ENCODE measurements at places on chromosomes 1 and 21. TPM values are rescaled to one million over a fixed set of nuclear protein-coding genes. Genes with fewer than 3 reads are reported as not detected.

DNA sequence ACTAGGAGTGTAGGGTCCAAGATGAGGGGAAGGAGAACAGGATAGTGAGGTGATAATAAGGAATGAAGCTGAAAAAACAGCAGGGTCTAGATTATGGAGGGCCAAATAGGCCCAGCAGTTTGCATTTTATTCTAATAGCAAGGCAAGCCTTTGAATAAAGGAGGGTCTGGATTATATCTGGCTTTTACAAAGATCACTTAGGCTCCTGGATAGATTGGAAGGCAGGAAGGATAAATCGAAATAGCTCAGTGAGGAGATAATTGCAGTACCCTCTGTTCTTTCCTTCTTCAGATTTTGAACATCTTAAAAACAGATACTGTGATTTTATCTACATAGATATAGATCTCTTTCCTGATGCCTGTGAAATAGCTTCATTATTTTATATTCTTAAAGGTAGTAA lies 53.8 kb upstream of the PTGFR start:
- no peak overlapping the region for H3K4me3 ChIP-seq
- H3K27me3 ChIP-seq = no peaks in the 10 kb centered on the region
- DNase-seq = no peak
- H3K36me3 ChIP-seq = no peaks in the 10 kb centered on the region

GRCh38 chr1:202291001-202291400 lies 50.7 kb downstream of the UBE2T start:
- H3K27me3 ChIP-seq = no peaks in the 10 kb centered on the region
- DNase-seq = no peak
- no peak overlapping the region for H3K27ac ChIP-seq
- H3K4me3 ChIP-seq = no peak overlapping the region
- peaks cover 22% of the 10 kb centered on the region for H3K4me1 ChIP-seq

- no peaks in the 10 kb centered on the region for H3K27me3 ChIP-seq
- peaks cover 29% of the 10 kb centered on the region for H3K4me1 ChIP-seq
- DNase-seq = peak; percentile 88
- H3K27ac ChIP-seq = peak overlapping the region; percentile 20
- no peaks in the 10 kb centered on the region for H3K36me3 ChIP-seq
Measured at GRCh38 chr1:109975718-109976117, 8.8 kb upstream of the AHCYL1 start.

The PRAMEF27 gene
- not detected for total RNA-seq

DNA sequence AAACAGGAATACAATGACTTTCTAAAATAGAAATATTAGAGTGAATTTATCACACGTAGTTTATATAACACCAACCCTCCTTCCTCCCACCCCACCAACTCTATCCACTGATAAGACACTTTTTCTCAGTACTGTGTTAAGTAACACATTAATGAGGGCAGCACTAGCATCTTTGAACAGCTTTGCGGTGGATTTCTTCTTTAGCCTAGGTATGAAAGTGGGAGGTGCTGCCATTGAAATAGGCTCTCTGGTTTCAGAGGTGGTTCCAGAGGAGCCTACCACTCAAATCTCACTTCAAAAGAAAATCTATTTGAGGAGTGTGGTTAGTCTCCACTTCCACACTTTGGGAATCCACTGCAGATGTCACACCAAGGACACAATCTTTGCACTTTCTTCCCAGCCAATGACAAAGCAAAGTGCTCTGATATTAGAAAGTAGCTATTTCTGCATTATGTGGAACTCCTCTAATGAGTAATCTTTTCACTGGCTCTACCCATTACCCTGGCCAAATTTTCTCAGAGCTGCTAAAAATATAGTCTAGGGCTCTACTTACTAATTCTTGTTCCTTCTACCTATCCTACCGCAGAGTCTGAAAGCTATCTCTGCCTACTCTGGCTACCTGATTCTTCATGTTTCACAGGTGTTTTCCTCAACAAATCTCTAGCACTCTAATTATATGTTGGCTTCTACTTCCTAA lies 1667.8 kb downstream of the MRPL39 start:
- no peak overlapping the region for H3K27ac ChIP-seq
- H3K4me3 ChIP-seq = no peak overlapping the region
- no peaks in the 10 kb centered on the region for H3K4me1 ChIP-seq
- H3K27me3 ChIP-seq = no peaks in the 10 kb centered on the region
- peak; percentile 39 for DNase-seq
- H3K36me3 ChIP-seq = no peaks in the 10 kb centered on the region

The SYCP1 gene
- not detected for total RNA-seq

The SPRR2B gene
- not detected for total RNA-seq

- H3K27ac ChIP-seq = no peak overlapping the region
- H3K4me1 ChIP-seq = no peaks in the 10 kb centered on the region
- peaks cover 29% of the 10 kb centered on the region for H3K27me3 ChIP-seq
- H3K36me3 ChIP-seq = no peaks in the 10 kb centered on the region
Measured at GRCh38 chr1:31521761-31522555, 54.4 kb upstream of the TINAGL1 start.

- peak; percentile 78 for DNase-seq
- peak overlapping the region; percentile 96 for H3K4me3 ChIP-seq
- H3K27me3 ChIP-seq = peaks cover 5% of the 10 kb centered on the region
- H3K4me1 ChIP-seq = peaks cover 9% of the 10 kb centered on the region
Measured at GRCh38 chr1:26169198-26169554, 413 bp upstream of the C1orf232 start.

DNA sequence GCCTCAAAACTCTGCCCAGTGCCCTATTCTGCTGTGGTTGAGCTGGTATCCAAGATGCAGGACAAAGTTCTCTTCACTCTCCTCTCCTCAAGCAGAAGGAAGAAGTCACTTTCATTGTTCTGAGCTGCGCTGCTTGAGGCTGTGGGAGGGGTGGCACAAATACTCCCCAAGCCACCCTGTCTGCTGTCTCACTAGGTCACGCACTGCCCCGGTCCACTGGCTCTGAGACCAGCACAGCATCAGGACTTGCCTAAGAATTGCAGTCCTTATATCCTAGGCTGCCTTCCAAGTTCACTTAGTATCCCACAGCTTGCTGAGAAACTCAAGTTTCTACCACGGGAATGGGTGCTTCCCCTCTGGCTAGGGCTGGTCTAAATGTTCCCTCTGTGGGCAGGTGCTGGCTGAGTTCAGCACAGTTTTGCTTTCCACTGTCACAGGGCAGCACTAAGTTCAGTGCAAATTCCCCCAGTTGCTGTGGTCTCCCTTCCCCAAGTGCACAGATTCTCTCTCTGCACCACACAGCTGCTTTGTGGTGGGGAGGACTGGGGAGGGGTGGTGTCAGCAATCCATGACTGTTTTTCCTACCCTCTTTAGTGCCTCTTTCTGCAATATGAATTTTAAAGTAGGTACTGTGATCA lies 32.4 kb downstream of the SLC9C2 start:
- DNase-seq = no peak
- H3K27ac ChIP-seq = no peak overlapping the region
- H3K4me1 ChIP-seq = no peaks in the 10 kb centered on the region
- no peaks in the 10 kb centered on the region for H3K27me3 ChIP-seq
- H3K36me3 ChIP-seq = no peaks in the 10 kb centered on the region

The IL20 gene
- total RNA-seq = not detected

The GBP6 gene
- not detected for total RNA-seq

GRCh38 chr1:163774978-163775620 lies 453.3 kb downstream of the NUF2 start:
- no peaks in the 10 kb centered on the region for H3K27me3 ChIP-seq
- no peaks in the 10 kb centered on the region for H3K4me1 ChIP-seq
- H3K36me3 ChIP-seq = no peaks in the 10 kb centered on the region
- H3K4me3 ChIP-seq = no peak overlapping the region
- DNase-seq = no peak

GRCh38 chr1:195876792-195877191 lies 731.4 kb downstream of the KCNT2 start:
- no peak overlapping the region for H3K4me3 ChIP-seq
- DNase-seq = no peak
- H3K27ac ChIP-seq = no peak overlapping the region
- no peaks in the 10 kb centered on the region for H3K4me1 ChIP-seq

- no peaks in the 10 kb centered on the region for H3K4me1 ChIP-seq
- H3K4me3 ChIP-seq = no peak overlapping the region
- no peaks in the 10 kb centered on the region for H3K27me3 ChIP-seq
- H3K36me3 ChIP-seq = peaks cover 62% of the 10 kb centered on the region
- no peak overlapping the region for H3K27ac ChIP-seq
Measured at GRCh38 chr1:118911571-118911970, 76.6 kb downstream of the TBX15 start.

DNA sequence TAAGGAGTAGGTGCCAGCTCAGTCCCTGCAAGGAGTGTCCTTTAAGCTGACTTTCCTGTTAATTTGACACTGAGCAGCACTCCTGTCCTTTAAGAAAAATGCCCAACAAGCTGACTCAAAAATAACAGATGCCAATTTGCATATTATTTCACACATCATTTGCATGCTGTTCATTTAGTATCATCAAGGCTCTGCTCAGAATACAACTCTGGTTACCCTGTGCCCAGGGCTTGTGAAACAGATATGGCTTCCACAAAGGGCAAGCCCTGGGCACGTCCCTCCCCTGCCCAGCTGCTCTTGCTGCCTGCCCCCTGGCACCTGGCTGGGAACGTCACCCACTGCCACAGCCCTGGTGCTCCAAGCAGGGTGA lies 10.3 kb downstream of the KCNN3 start:
- no peak overlapping the region for H3K4me3 ChIP-seq
- H3K4me1 ChIP-seq = peaks cover 4% of the 10 kb centered on the region
- H3K27me3 ChIP-seq = no peaks in the 10 kb centered on the region
- no peaks in the 10 kb centered on the region for H3K36me3 ChIP-seq
- H3K27ac ChIP-seq = no peak overlapping the region

DNA sequence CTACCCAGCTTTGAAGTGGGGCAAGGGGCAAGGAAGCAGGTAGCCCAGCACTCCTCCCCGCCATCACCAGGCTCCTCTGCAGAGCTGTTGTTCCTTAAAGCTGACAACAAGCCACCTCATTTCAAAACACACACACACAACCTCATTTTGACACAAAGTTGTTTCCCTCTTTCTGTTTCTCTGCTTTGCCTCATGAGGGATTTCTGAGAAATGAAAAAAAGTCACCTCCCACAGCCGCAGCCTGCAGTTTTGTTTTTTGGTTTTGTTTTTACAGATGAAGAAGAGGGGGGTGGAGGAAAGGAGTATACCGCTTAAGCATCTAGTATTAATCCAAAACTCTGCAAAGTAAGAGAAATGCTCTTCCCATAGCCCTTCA lies 12.1 kb downstream of the MCL1 start:
- peak; percentile 66 for DNase-seq
- H3K4me1 ChIP-seq = peaks cover 74% of the 10 kb centered on the region
- H3K27me3 ChIP-seq = no peaks in the 10 kb centered on the region
- H3K27ac ChIP-seq = peak overlapping the region; percentile 93
- H3K4me3 ChIP-seq = peak overlapping the region; percentile 55
- H3K36me3 ChIP-seq = peaks cover 8% of the 10 kb centered on the region

The CFAP74 gene
- total RNA-seq = not detected

GRCh38 chr21:42609811-42610210 lies 43.6 kb upstream of the PDE9A start:
- no peak overlapping the region for H3K4me3 ChIP-seq
- H3K27ac ChIP-seq = no peak overlapping the region
- H3K27me3 ChIP-seq = no peaks in the 10 kb centered on the region
- DNase-seq = no peak
- no peaks in the 10 kb centered on the region for H3K36me3 ChIP-seq

DNA sequence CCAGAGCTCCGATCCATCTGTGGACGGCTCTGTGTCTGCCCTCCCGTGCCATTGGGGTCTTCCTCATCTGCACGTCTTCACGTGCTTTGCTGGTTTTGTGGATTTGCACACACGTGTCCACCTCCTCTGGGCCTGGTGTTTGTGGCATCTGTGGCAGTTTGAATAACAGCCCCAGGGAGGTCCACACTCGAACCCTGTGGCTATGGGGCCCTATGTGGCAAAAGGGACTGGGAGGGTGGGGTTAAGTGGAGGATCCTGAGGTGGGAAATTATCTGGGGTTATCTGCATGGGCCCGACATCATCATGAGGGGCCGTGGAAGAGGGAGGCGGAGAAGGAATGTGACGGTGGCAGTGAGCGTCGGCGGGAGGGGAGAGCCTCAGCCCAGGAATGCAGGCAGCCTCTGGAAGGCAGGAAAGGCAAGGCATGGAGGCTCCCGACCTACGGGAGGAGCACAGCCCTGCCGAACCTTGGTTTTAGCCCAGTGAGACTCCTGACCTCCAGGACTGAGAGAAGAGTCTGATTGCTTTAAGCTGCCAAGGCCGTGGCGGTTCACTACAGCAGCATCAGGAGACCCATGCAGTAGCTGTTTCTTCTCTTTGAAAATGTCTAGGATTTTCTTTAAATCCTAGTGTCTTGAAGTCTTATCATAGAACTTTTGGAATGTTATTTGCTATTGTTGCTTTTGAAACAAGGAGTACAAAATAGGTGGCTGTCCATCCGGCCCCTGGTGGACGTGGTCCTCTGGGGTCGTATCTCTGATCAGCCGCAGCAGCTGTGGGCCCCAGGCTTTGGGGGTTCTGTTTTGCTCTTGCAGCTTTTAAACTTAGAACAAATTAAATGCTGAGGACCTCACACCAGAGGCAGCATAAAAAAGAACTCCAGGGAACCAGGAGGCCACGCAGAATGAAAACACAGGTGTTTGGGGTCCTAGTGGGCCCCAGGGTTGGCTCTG lies 40.0 kb upstream of the LRRC3 start:
- no peak overlapping the region for H3K27ac ChIP-seq
- no peaks in the 10 kb centered on the region for H3K36me3 ChIP-seq
- H3K4me3 ChIP-seq = no peak overlapping the region
- peak; percentile 14 for DNase-seq

GRCh38 chr1:112141923-112142322 lies 152.5 kb upstream of the KCND3 start:
- no peak overlapping the region for H3K4me3 ChIP-seq
- H3K27me3 ChIP-seq = no peaks in the 10 kb centered on the region
- DNase-seq = no peak
- no peaks in the 10 kb centered on the region for H3K4me1 ChIP-seq
- no peak overlapping the region for H3K27ac ChIP-seq

The DCST1 gene
- total RNA-seq = not detected

DNA sequence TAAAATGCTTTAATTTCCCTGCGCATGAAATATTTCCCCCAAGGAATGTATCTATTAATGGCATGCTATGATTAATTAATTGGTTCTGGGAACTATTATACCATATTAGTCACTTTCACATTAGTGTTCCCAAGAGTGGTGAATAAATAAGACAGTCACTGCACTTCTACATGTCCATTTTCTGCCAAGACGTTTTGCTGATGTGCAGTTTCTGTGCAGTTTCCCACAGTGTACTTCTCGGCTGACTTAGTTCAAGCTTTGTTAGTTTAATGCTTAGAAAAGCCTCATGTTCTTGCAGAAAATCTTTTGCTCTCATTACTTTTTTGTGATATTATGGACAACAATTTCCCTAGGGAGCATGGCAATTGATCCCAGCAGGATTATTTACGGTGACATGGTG lies 1014.5 kb downstream of the BRINP3 start:
- no peaks in the 10 kb centered on the region for H3K4me1 ChIP-seq
- no peaks in the 10 kb centered on the region for H3K27me3 ChIP-seq
- no peak overlapping the region for H3K27ac ChIP-seq
- DNase-seq = no peak
- H3K4me3 ChIP-seq = no peak overlapping the region

The NBPF4 gene
- under 0.01 TPM for total RNA-seq
